NCI-H2081 treated with DMSO at 0.1 percent for 48 hours (cell line): ENCODE measurements at places on chromosomes 11 and 22.

- DNase-seq: no peak
Observed at GRCh38 chr11:120184946-120185705, 25.7 kb upstream of the OAF start.

DNA sequence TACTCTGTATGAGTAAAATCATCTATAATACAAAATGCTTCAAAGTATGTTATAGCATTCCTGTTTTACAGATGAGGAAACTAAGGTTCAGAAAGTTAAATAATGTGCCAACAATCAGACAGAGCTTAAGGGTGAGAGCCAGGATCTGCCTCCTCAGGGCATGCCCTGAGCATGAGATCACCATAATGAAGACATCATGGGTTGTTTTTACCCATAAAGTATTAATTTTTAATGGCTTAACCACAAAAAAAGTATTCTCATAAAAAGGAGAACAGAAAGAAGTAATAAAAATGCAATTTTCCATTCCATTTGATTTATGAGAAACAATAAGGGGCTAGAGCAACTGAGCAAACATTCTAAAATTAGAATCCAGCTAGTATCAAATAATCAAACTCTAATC lies 534.3 kb upstream of the ARHGAP42 start:
- DNase-seq: no peak

- DNase-seq: no peak
Observed at GRCh38 chr11:65505466-65506289, 6.8 kb downstream of the MALAT1 start.

- DNase-seq: no peak
Observed at GRCh38 chr22:37692627-37693285, 4.1 kb upstream of the TRIOBP start.

DNA sequence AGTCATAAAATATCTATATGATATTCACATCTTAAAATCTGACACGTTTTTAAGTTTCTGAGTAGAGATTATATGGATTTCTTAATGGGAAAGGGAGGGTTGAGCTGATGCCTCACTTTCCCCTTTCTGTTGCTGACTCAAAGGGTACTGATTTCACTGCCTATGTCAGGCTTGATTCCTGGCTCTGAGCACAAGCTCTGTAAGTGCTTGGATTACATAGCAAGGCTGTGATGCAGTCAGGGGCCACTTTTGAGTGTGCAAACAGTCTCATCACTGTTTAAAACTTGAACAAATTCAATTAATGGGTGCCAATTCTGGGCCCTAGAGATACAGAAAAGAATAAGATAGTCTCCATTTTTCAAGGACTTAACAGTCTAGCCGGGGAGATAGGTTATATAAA lies 14.4 kb downstream of the ATXN10 start:
- no peak for DNase-seq
